ENCODE measurements at places on chromosomes 2 and 18. TPM values are rescaled to one million over a fixed set of nuclear protein-coding genes. Genes with fewer than 3 reads are reported as not detected.
A peak's percentile ranks its signal among the peaks of the same experiment; 100 is the strongest.

Gene ANO7
- polyA plus RNA-seq, result not detected

DNA sequence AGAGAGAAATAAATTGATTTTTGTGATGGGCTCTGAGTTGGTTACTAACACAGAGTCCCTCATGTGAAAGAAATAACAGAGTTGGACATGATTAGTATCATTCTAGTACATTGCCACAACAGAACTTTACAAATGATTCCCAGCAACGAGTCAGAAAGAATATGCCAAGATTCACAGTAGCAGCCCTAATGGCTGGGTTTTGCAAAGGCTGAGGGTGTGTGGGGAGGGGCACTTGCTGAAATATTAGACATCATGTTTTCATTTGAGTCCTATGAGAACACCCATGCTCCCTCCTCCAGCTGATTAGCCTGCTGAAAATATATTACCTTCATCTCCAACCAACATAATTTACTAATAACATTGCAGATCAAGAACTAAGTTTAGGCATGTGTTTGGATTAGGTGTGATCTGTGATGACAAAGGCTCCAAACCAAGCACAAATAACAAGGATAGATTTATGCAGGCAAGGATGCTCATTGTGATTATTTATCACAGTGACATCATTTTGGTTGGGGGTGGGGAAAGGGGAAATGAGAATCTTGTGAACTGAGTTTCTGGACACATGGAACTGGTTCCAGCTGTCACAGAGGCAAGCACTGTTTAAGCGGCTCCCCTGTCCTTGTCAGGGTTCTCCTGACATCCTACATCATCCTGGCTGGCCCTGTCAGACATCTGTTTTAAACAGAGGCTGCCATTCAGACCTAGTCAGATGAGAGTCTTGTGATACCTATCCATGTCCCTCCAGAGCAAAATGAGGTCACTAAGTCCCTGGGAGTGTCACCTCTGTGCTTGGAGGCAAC is 205.8 kb upstream of the NCKAP5 start:
- DNase-seq, result no peak

GRCh38 chr2:9692456-9693195 is 61.8 kb upstream of the YWHAQ start:
- no peak for DNase-seq

Gene ITPRIPL1
- 13.6 TPM for polyA plus RNA-seq

- no peak for DNase-seq
Measured at GRCh38 chr2:174762464-174762863, 1.8 kb downstream of the CHRNA1 start.

GRCh38 chr2:176872406-176872805 is 340.2 kb upstream of the HNRNPA3 start:
- no peak for DNase-seq

- no peak for DNase-seq
Measured at GRCh38 chr2:200121931-200122330, 166.5 kb downstream of the MAIP1 start.

DNA sequence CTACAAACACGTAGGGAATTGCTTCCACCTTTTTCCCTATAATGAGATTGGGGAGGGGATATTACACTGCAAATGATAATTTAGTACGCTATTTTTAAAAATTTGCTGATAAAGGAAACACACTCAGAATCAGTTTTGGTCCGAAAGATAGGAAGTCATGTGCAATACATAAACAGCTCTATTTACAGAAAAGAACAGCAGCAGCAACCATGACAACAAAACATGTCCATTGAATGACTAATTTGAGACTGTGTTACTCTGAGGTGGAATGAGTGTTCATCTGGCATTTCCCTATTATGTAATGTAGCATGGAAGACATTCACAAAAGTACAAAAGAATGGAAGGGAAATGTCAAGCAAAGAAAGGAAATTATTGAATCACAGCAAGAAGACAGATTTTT is 337.2 kb downstream of the NBAS start:
- no peak for DNase-seq

- no peak for DNase-seq
Measured at GRCh38 chr2:156505696-156506095, 69.5 kb downstream of the GPD2 start.

- DNase-seq, result no peak
Measured at GRCh38 chr2:36376319-36376765, 20.8 kb downstream of the CRIM1 start.

- DNase-seq, result peak; percentile 53
Measured at GRCh38 chr2:196927376-196928225, 1.1 kb upstream of the PGAP1 start.

Gene ADD2
- 0.02 TPM for polyA plus RNA-seq

GRCh38 chr2:70240599-70240998 is 7.8 kb downstream of the TIA1 start:
- DNase-seq, result no peak

Gene CHRNA1
- polyA plus RNA-seq, result 0.41 TPM

- no peak for DNase-seq
Measured at GRCh38 chr18:361941-362310, 94.1 kb upstream of the THOC1 start.

Gene TLX2
- polyA plus RNA-seq, result 0.14 TPM

GRCh38 chr18:3212657-3213056 is 7.1 kb downstream of the MYOM1 start:
- DNase-seq, result no peak

Gene SERPINB4
- polyA plus RNA-seq, result not detected

Gene VIL1
- 0.09 TPM for polyA plus RNA-seq

GRCh38 chr2:222837643-222838056 is 23.2 kb upstream of the ACSL3 start:
- no peak for DNase-seq
